ENCODE measurements at places on chromosomes 7 and 10.

GRCh38 chr7:1715671-1716074 is 45.6 kb downstream of the ELFN1 start:
- no peak for DNase-seq

- DNase-seq = peak; percentile 66
Measured at GRCh38 chr7:40175725-40176510, 41.1 kb downstream of the SUGCT start.

DNA sequence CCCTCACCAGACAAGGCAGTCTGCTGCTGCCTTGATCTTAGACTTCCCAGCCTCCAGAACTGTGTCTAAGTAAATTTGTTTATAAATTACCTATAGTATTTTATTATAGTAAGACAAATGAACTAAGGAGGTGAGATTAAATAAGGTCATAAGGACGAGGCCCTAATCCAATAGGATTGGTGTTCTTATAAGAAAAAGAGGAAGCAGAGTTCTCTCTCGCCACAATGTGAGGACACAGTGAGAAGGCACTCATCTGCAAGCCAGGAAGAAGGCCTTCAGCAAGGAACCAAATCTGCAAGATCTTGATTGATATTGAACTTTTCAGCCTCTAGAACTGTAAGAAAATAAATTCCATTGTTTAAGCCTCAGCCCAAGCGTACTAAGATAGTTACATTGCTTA is 6.1 kb upstream of the ZNF438 start:
- no peak for DNase-seq

GRCh38 chr7:151552352-151553028 is 32.8 kb upstream of the RHEB start:
- DNase-seq = no peak

DNA sequence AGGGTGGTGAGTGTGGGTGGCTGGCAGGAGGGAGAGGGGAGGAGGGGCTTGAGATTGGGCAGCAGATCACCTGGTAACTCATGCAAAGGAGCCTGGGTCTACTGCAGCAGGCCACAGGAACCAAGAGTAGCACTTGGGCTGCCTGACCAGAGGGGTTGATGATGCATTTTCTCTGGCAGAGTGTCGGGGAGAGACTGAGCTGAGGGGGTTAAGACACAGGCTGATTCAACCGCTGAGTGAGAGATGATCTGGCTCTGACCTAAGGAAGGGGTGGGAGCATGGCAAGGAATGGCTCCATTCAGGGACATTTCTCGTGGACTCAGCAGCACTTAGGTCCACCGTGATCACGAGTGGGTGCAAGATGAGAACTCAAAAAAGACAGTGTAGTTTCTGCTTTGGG is 115.5 kb upstream of the STK17A start:
- DNase-seq = peak; percentile 35

DNA sequence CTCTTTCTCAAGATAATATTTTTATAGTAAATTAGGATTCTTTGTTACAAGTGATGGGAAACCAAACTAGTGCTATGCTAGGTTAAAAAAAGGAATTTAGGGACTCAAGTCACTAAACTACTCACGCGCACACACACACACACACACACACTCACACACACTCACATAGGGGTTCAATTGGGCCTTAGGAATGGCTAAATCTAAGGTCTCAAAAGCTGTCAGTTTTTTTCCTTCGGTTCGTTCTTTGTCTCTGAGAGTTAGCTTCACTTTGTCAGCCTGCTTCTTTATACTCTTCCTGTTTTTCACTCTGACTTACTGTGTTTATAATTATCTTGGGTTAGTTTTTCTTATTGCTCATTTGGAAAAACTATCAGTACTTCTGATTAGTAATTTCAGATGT is 138.9 kb downstream of the ADK start:
- peak; percentile 31 for DNase-seq
